NCI-H1417 treated with DMSO at 0.1 percent for 48 hours (cell line): ENCODE measurements at places on chromosomes 5 and 9.
A peak's percentile ranks its signal among the peaks of the same experiment; 100 is the strongest.

GRCh38 chr9:112503170-112503569 lies 16.5 kb downstream of the KIAA1958 start:
- no peak for DNase-seq

DNA sequence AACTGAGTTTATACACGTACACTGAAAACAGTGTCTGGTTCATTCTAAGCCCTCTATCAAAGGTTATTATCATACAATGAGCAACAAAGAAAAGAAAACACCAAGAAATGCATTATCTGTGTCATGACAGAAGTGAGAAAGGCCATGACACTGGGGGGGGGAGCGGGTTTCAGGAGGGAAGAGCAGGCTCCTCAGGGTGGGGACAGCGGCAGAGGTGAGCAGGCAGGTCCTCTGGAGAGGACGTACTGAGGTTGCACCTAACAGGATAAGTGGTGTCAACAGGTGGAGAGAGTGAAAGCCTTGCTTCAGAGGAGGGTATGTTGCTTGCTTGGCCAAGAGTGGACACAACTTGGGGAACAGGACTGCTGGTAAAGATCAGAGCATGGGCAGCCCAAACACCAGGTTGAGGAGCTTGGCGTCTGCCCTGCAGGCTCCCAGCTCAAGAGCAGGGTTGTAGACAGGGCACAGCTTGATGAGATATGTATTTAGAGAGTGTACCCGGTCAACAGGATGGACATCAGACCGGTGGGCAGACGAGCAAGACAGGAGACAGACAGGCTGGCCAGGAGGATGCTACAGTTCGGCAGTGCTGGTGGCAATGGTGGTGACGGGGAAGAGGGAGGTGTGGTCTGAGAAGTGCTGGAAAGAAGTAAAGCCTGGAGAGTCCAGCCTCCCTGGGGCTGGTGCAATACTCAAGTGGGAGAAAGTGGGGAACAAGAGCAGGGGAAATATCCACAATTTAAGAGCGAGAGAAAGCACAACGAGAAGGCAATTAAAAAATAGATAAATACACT lies 10.3 kb downstream of the WHRN start:
- DNase-seq, result no peak

DNA sequence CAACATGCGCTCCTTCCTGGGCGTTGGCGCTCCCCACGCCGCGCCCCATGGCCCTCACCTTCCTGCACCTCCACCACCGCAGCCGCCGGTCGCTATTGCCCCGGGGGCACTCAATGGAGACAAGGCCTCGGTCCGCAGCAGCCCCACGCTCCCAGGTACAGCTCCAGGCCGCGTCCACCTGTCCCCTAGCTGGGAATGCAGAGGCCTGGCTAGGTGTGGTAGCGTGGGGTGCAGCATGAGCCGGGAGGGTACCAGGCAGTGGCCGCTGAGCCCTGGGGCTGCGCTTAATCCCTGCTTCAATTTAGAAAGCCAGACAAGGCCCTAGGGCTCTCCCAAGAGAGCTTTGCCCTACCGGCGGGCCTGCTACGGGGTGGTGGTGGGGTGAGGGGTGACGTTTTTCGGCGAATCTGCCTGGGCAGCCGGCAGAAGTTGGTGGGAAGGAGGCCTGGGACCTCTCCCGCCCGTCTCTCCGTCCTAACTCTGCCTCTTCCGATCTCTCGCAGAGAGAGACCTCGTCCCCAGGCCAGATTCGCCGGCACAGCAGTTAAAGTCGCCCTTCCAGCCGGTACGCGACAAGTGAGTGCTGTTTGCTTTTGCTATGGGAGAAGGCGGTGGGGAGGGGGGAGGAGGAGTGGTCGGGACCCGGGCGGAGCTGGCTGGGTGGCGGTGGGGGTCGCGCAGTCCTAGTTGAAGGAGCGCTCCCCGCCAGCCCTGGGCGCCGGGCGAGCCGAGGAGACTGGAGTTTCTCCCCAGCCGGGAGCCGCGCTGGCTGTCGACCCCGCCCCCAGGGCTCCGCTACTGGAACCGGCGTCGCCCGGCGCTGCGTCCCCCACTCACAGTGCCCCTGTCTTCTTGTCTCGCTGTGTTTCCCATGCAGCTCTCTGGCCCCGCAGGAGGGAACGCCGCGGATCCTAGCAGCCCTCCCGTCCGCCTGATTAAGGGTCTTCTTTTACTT lies 4.8 kb downstream of the IRX1 start:
- no peak for DNase-seq

- DNase-seq, result no peak
These were observed 146.3 kb downstream of the SNCAIP start for GRCh38 chr5:122458278-122458872.

DNA sequence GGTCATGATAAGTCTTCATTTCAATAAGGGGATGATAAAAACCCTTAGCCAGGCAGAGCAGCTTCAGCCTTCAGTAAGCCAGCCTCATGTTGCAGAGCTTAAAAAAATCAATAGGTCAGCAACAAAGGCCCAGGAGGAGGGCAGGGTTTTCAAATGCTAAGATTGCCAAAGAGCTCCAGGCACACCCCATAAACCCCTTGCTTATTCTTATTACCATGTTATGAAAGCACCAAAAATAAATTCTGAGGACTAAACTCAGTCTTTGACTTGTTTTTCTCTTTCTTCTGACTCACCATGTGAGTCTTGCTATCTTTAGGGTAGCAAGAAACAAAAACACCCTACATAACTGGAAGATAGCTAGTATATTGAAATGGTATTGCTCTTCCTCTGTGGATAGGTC lies 317.1 kb downstream of the KCTD16 start:
- no peak for DNase-seq

GRCh38 chr5:149053072-149053695 lies 9.7 kb downstream of the SH3TC2 start:
- DNase-seq, result no peak

DNA sequence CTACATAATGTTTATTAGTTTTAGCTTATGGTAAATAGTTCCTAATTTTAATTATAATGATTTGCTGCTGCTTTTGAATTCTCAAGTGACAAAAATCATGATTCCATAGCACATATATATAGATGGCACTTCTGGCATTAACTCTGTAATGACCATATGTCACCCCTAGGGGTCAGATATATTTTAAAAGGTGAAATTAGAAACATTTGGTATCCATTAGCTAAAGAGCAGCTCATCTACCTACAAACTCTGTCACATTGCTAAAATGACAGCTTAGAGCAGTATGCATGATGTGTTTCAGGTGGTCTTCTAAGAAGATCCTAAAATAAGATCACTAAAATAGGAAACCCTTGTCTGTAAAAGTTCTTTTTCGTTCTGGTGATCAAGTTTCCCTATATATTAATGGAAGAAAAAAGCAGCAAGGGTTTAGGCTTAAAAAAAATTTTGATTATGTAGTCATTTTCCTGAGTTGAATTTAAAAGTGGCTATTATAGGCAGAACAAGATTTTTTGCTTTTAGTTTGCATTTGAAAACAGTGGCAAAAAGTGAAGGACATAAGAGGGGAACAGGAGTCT lies 157.7 kb upstream of the POU5F2 start:
- DNase-seq, result no peak

- no peak for DNase-seq
These were observed 1571.5 kb upstream of the WWC1 start for GRCh38 chr5:166719991-166720390.

- DNase-seq, result no peak
These were observed 89.7 kb upstream of the PRLR start for GRCh38 chr5:35320029-35320428.

GRCh38 chr9:71119746-71120145 lies 1.7 kb downstream of the TRPM3 start:
- DNase-seq, result no peak

GRCh38 chr9:78972303-78972999 lies 599.3 kb upstream of the TLE4 start:
- peak; percentile 100 for DNase-seq

DNA sequence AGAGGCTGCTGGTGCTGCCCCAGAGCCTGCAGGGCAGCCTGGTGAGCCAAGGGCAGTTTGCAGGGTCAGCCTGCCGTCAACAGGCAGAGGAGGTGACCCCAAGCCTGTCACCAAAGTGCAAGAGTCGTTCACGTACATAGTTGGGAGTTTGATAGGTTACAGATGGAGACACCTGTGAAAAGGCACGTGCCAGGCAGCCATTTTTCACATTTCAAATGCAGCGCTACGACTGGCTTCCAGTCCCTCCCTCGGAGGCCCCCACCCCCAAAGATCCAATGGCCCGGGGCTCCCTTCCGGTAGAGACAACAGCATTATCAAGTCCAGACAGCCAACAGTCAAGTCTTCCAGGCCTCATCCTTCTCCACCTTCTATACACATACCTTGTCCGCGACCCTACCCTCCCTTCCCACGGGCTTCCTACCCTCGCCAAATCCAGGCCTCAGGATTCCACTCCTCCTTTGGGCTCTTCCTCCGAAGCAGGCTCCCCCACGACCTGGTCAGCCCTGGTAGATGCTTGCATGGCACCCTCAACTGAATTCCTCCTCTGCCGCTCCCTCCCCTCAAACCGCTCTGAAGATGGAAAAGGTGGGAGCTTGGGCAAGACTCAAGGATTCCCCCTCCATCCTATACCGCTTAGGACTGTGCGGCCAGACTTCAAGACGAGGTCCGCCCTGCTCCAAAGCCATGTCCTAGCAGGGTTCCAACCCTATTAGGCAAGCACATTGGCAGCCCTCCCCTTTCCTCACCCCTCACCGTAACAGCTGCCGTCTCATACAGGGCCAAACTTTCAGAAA lies 13.2 kb downstream of the HNRNPH1 start:
- DNase-seq, result no peak

DNA sequence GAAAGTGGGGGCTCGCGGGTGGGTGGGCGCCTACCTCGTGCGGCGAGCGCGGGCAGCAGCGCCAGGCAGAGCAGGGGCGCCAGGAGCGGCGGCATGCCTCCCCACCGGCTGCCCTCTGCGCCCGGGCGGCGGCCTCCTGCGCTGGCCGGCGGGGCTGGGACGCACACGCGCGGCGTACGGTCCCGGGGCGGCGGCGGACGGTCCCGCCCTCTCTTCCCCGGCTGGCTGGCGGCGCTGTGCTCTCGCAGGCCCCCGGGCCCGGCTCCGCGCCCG lies 220 bp downstream of the NOTCH1 start:
- DNase-seq, result no peak

GRCh38 chr5:52007230-52007858 lies 624.1 kb downstream of the ISL1 start:
- DNase-seq, result peak; percentile 66

DNA sequence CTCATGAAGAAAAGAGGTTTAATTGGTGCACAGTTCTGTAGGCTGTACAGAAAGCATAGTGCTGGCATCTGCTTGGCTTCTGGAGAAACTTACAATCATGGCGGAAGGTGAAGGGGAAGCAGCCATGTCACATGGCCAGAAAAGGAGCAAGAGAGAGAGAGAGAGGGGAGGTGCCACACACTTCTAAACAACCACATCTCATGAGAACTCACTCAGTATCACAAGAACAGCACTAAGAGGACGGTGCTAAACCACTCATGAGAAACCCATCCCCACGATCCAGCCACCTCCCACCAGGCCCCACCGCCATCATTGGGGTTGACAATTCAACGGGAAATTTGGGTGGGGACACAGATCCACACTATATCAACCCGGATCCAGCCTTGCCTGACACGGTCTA lies 28.8 kb upstream of the IER5L start:
- no peak for DNase-seq

DNA sequence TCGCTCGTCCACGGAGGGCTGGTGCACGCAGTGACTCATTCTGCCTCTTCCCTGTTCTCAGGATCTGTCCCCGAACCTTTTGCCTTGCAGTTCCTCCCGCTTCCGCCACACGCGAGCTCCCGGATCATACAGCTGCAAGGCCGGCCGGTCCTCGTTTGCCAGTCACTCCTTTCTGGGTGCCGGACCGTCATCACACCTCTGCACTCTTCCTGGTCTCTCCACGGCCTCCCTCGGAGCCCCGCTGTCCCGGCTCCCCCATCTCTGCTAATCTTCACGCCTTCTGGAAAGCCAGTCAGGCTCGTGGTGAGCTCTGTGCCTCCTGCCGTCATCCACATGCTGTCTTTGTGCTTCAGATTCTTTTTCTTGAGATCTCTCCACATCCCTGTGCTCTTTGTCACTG lies 91.8 kb downstream of the STX17 start:
- DNase-seq, result no peak

DNA sequence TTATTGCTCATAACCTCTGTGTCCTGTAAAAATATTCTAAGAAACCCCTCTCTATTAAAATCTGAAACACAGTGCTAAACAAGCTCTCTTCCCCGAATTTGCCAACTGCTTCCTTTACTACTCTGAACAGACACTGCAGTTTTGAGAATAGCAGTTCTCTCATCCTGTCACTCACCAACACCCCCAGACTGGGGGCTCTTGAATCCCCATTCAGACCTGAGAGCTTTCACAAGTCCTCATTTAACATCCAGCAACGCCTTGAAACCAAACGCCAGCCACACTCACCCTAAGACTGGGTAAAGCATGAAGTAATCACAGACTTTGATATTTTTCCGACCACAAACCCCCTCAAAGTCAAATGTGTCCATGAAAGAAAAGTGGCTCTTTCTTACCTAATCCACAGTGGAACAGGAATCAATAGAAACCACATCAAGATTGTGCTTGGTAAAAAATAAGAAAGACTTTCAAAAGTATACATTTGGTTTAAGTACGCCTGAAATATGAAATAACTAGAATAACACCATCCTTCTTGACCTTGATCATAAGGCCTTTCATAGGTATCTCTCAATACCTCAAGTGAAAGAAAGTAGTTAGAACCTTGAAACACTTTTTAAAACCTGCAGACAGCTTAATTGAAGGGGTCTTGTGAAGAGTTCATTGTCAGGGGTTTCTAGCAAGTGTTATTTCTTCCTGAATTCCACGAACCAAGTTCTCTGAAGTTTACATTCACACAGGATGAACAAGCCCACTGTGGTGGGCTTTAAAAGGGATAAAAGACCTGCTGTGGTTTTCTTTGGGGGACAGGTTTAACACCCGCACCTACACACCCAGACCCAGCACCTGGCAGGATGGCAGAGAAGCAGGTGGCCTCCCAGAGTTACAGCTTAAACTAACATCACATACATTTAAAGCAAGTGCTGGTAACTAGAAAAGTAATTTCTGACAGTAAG lies 412.6 kb downstream of the MLLT3 start:
- DNase-seq, result no peak

DNA sequence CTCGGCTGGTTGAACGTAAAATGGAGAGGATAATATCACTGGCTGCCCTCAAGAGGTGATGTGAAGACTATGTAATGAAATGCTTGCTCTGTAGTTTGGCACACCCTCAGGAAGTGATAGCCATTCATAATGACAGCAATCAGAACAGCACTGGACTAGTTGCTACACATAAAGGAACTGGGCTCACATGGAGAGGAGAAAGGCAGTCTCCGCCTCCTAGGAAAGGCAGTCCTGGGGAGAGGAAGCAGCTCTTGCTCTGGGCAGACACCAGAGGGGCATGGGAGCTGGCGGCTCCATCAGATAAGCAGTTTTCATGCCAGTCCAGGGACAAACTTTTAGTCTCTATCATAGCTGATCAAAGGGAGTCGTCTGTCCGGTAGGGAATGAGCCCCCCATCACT lies 46.9 kb downstream of the ARHGEF37 start:
- DNase-seq, result no peak

GRCh38 chr9:101479338-101480030 lies 43.9 kb upstream of the ALDOB start:
- no peak for DNase-seq
